ENCODE measurements at places on chromosomes 5 and 9.

DNA sequence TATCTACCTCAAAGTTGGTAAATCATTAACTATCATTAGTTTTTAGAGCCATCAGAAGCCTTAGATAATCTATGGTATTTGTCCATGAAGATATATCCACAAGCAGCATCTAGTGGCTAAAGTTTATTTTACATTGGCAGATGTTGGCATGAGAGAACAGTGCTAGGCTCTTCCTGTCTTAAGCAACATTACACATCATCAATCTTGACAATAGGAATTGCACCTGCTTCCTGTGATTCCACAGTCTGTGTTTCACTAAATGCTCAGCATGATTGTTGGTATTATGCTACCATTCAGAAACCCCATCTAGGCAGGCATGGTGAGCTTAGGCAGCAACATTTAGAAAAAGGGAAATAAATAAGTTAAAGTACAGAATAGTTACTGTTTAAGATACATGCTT is 246.6 kb downstream of the SLCO4C1 start:
- DNase-seq, result no peak

- peak; percentile 77 for DNase-seq
Measured at GRCh38 chr9:135165756-135166519, 78.5 kb downstream of the OLFM1 start.

- DNase-seq, result no peak
Measured at GRCh38 chr5:147049764-147050163, 171.2 kb upstream of the PPP2R2B start.

DNA sequence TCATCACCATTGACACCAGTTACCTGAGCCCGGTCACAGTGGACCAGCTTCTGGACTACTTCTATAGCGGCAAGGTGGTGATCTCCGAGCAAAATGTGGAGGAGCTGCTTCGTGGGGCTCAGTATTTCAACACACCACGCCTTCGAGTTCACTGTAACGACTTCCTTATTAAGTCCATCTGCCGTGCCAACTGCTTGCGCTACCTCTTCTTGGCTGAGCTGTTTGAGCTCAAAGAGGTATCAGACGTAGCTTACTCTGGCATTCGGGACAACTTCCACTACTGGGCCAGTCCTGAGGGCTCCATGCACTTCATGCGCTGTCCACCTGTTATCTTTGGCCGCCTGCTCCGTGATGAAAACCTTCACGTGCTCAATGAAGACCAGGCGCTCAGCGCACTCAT is 520 bp downstream of the CCIN start:
- no peak for DNase-seq

GRCh38 chr5:37492778-37493555 is 113.8 kb downstream of the WDR70 start:
- DNase-seq, result no peak

- DNase-seq, result no peak
Measured at GRCh38 chr9:131516930-131517329, 14.1 kb downstream of the UCK1 start.

GRCh38 chr5:56574778-56575177 is 240.6 kb upstream of the MAP3K1 start:
- no peak for DNase-seq

DNA sequence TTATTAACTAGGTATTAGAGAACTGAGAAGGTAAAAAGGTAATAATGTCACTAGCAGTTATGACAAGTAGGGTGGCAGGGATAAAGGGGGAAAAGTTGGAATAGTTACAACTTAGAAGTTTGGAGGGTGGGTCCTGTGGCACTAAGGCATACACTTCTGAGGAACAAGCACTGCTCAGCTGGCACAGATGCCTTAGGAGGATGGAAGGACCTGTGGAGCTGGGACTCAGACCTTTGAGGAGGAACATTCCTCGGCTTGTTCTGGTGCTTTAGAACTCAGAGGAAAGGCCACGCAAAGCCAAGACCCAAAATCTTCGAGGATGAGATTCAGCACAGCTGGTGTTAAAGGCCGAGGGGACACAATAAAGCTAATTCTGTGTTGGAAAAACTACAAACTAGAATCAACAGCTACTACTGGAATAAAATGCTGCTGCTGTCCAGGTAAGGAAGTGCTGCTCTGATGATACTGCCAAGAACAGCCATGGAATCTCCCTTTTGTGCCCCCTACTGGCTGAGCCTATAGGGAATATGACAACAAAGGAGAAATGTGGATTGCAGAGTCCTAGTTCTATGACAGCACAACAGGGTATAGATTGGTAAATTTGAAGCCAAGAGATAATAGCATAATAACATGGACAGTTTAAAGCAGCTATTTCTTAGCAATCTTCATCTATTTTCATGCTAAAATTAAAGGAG is 126.7 kb downstream of the SLC25A46 start:
- no peak for DNase-seq

DNA sequence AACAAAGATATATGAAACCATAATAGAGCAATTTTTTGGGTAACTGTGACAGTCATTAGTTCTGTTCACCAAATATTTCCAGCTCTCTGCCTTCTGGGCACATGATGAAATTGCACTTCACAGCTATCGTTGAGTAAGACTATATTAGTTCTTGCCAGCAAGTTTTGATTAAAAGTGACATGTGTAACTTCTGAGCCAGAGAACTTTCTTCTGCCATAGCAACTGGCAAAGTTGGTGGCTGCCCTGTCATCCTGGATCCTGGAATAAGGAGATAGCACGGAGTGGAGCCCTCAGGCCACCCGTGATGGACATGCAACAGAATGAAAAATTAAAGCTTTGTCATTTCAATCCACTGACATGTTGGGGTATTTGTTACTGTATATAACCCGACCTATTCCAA is 194.4 kb upstream of the VCAN start:
- no peak for DNase-seq

GRCh38 chr5:141560725-141561483 is 57.9 kb downstream of the DIAPH1 start:
- peak; percentile 86 for DNase-seq

GRCh38 chr5:33688526-33688925 is 203.3 kb downstream of the ADAMTS12 start:
- no peak for DNase-seq

GRCh38 chr5:76986825-76987526 is 34.1 kb downstream of the CRHBP start:
- no peak for DNase-seq

DNA sequence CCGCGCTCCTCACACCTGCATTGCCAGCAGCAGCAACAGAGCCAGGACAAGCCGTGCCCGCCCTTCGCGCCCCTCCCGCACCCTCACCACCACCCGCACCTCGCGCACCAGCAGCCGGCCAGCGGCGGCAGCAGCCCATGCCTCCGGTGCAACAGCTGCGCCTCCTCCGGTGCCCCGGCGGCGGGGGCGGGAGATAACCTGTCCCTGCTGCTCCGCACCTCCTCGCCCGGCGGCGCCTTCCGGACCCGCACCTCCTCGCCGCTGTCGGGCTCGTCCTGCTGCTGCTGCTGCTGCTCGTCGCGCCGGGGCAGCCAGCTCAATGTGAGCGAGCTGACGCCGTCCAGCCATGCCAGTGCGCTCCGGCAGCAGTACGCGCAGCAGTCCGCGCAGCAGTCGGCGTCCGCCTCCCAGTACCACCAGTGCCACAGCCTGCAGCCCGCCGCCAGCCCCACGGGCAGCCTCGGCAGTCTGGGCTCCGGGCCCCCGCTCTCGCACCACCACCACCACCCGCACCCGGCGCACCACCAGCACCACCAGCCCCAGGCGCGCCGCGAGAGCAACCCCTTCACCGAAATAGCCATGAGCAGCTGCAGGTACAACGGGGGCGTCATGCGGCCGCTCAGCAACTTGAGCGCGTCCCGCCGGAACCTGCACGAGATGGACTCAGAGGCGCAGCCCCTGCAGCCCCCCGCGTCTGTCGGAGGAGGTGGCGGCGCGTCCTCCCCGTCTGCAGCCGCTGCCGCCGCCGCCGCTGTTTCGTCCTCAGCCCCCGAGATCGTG is 517 bp downstream of the KCNN2 start:
- no peak for DNase-seq

- DNase-seq, result no peak
Measured at GRCh38 chr9:6184749-6185645, 30.6 kb upstream of the IL33 start.

DNA sequence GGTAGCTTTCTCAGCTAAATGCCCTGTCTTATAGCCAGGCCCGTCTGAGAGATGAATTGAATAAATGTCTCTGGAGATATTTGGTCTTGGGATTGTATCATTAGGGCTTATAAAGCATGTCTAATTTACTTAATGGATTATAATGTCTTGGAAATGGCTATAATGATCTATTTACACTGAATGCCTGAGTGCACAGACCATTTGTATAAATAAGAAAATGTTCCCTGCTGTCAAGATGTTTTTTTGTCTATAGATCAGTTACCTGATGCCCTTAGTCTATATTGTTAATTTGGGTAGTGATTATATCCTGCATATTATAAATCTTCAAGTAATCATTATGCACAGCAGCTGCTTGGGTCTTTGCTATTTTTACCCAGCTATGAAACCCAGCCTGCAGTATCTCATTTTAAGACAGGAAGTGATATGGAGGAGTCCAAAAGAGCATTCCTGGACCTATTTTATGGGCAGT is 112.9 kb upstream of the ACTBL2 start:
- DNase-seq, result no peak

GRCh38 chr9:20744036-20744630 is 60.1 kb downstream of the FOCAD start:
- DNase-seq, result no peak

DNA sequence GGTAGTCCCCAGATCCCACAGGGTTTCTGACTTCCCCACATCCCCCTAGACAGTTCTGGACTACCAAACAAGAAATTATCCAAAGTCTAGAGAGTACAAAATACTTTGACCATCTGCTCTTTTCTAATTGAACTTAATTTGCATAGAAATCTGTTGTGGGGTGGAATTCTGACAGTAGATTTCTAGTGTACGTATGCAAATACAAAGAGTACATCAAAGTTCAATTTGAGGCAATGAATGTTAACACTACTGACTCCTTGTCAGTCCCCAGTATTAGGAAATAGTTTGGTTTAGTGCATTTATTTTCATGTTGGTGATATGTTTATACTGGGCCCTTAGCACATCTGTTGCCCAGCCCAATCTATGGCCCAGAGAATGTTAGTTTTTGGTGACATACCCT is 292.6 kb downstream of the CETN3 start:
- DNase-seq, result no peak

GRCh38 chr9:38059233-38059936 is 9.6 kb downstream of the SHB start:
- DNase-seq, result no peak

DNA sequence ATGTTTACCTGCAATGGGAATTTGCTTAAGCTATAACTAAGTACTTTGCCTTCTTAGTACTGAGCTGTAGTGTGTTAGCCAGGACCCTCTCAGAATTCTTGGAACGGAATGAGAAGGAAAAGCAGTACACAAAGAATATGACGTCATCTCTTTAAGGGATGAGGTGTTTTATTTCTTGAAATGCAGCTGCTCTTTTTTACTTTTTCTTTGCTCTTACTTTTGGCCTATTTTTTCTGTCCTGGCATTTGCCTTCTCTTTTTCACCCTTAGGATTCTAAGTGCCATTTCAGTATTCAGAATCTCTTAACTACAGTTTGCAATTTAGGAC is 10.1 kb downstream of the KIF2A start:
- no peak for DNase-seq

GRCh38 chr5:69105996-69106906 is 12.4 kb downstream of the SLC30A5 start:
- no peak for DNase-seq

DNA sequence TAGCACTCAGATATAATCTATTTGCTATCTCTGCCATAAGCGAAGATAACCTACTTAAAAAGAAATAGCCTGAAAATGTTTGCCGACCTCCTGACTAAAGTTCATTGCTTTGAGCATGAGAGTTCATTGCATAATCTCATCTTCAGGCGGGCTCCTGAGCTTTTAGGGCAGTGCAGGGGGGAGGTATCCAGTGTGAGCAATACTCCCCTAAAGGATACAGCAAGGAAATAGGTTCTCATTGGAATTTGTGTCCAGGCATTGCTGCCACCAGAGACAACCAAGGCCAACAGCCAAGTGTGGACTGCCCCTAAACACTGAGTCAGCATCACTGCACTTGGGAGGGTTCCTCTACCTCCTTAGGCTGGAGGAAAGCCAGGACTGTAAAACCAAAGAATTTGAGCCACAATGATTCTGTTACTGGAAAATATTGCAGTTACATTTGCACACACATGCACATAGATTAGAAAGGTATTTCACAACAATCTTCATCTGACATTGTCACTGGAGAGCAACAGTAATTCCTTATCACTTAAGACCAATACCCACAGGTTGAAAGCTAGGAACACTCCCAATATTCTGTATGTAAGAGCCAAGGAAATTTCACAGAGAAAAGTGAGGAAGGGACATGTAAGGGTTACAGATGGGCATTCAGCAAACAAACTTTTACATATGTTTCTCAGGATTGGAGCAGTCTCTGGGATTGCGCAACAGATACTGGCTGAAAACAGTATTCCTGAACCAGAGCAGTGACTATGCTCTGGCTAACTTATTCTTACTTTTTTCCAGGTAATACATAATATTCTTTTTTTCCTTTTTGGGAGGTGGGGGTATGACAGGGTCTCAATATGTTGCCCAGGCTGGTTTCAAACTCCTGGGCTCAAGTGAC is 98.6 kb upstream of the TLE1 start:
- no peak for DNase-seq

- DNase-seq, result no peak
Measured at GRCh38 chr5:76689321-76690036, 26.4 kb upstream of the F2R start.

- no peak for DNase-seq
Measured at GRCh38 chr5:111254613-111255012, 30.4 kb downstream of the CAMK4 start.

GRCh38 chr5:178434851-178435250 is 155.3 kb downstream of the COL23A1 start:
- peak; percentile 29 for DNase-seq
